ENCODE measurements at places on chromosomes 16 and 17. TPM values are rescaled to one million over a fixed set of nuclear protein-coding genes. Genes with fewer than 3 reads are reported as not detected.

DNA sequence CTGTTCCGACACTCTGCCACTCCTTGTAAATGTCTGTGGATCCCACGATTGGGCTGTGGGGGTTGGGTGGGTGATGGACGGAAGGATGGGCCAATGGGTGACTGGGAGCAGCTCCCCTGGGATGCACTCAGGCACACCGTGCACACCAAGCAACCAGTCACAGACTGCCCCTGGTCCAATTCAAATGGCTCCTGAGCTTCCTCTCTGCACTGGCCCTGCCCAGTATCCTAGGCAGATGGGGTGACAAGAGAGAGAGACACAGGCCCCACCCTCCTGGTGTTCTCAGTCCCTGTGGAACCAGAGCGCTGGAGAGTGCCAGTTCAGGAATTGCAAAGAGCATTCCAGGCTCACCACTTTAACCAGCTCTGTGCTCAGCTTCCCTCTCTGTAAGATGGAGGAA is 32.8 kb downstream of the BEAN1 start:
- no peak for DNase-seq

DNA sequence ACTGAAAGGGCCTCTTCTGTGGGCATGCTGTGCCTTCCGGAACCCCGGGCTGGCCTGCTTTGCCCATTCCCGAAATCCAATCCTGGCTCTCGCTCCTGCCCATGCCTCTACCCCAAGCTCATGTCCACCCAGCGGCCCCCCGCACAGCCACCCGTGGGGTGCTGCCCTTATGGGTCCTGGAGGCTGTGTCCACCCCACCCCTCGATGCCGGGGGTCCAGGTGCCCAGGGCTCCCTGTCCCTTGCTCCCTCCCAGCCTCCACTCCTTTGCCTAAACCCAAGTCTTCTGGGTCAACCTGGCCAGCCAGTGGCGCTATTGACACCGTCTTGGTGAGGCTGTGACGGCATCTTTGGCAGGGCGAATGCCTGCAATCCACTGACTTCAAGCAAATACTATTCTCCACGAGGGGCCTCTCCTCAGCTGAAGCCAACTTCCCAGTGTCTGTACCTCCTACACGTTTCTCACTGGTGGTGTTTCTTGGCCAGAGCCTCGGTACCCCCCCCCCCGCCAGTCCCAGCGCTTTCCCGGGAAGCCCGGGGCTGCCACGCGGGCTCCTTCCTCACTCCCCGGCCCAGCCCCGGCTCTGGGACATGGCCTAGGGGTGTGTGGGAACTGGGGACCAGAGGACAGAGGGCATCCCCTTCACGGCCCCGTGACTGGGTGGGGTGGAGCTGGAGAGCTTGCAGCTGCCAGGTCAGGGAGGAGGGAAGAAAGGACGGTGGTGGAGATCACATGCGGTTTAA is 12.2 kb upstream of the DUS1L start:
- no peak for DNase-seq

- DNase-seq: peak; percentile 12
Measured at GRCh38 chr17:14078027-14078426, 8.7 kb downstream of the COX10 start.

DNA sequence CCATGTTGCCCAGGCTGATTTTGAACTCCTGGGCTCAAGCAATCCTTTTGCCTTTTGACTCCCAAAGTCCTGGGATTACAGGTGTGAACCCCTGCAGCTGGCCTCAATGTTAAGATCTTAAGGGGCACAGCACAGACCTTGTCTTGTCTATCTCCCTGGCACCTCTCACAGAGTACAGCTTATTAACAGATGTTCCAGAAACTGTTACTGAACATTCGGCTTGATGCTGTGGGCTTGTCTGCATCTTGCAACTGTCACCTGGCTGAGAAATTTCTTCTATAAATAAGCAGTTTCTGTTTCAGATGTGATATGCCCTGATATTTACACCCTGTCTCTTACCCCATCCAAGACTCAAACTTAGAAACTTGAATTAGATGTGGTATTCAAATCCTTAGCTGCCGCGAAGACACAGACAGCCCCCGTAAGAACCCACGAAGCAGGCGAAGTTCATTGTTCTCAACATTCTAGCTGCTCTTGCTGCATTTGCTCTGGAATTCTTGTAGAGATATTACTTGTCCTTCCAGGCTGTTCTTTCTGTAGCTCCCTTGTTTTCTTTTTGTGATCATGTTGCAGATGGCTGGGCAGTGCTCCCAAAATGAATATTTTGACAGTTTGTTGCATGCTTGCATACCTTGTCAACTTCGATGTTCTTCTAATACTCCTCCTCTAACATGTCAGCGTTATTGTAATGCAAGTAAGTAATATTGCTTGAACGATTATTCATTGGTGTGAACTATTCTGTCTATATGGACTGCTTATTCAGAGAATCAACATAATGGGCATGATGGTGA is at the start of gene TNFRSF17:
Gene TNFRSF17, plus strand, starts transcription at position 450 of the 791 bp plus-strand sequence. Its CDS starts 115 bp downstream, at position 565.
- no peak for DNase-seq

- DNase-seq: no peak
Measured at GRCh38 chr17:28675980-28676379, 14.0 kb downstream of the SUPT6H start.

DNA sequence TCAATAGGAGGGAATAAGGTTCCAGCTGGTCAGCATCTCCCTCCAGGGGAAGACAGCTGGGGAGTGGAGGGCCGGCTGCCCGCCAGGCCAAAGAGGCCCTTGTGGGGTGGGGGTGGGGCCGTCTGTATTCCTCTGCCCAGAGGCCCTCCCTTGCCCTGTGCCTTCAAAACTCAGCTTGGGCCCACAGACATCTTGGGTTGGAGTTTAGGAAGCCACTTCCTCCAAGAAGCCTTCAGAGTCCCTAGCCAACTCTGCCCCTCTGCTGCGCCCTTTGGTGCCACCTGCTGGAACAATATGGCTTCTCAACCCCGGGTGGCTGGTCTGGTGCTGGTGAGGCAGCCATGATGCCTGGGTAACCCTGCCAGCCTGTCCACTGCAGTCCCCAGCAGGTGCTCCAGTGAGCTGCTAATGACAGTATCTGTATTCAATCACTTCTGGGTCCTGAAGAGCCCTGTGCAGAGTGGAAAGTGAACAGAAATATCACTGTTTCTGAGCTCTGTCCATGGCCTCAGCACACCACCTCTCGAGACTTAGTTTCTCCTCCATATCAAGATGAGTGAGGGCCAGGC is 16.7 kb downstream of the HSD11B2 start:
- peak; percentile 64 for DNase-seq

DNA sequence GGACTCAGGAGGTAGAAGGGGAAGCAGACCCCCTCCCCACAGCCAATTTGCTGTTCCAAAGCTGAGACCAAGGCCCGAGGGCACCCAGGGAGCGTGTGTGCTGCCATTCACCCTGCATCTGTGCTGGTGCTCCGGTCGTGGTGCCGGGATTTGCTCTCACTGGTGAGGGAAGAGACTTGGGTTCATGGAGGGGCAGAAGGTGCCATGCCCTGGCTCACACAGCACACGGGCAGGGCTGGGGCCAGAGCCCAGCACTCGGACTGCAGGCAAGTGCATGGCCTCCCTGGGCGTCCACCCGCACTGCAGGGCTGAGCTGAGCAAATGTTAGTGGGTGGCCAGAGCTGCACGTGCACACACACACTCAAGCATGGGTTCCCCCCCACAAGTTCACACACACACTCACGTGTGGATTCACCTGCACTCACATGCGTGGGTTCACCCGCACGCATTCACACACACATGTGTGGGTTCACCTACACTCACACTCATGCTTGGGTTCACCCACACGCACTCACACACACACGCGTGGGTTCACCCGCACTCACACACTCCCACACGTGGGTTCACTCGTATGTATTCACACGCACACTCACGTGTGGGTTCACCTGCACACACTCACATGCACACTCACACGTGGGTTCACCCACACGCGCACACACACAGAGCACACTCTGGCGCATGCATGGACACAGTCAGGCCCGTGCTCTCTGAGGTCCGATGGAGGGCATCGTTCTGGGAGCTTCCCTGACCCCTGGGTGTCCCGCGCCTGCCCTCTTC is 57.0 kb upstream of the CBFA2T3 start:
- no peak for DNase-seq

DNA sequence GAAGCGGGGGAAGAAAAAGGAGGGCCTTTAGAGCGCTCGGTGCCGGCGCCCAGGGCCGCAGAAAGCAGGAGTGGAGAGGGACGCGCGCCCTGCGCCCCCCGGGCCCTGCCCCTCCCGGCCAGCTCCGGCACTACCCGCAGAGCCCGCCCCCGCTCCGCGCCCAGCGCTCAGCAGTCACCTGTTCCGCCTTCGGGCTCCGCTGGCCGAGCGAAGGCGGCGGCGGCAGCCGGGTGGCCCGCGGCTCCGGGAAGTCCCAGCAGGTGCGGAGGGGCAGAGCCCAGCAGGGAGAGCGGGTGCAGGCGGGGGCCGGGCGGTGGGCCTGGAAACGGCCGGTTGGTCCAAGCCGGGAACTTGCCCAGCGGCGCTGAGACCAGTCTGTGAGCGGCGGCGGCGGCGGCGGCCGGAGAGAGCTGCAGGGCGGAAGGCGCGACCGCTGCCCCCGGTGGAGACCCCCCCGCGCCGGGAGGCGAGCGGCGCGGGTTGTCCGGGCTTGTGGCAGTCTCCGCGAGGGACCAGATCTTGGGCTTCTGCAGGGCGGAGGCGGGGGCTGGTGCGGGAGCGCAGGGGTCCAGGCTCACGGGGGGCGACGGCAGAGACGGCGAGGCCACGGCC is 2.2 kb downstream of the IRX3 start:
- no peak for DNase-seq

GRCh38 chr16:56961851-56962281 is at the start of gene CETP:
Gene CETP, plus strand, starts transcription at chr16:56961950. Its CDS starts 30 bp downstream, at chr16:56961980.
- DNase-seq: no peak

GRCh38 chr16:74210245-74210644 is 86.4 kb upstream of the PSMD7 start:
- no peak for DNase-seq

The ALOX15B gene
- not detected for total RNA-seq

Measured in activated T-helper 2 cell treated with anti-CD3 and anti-CD28 coated beads, Interferon-gamma antibody, Interleukin-2, Interleukin-4, amounts not matched to agents 10 μg/mL and 5 μg/mL and 100 μg/mL, durations not matched to agents 14 hours and 24 hours and 36 hours (primary cell).